GM23248 (cell line): ENCODE measurements at places on chromosomes 11 and 22. TPM values are rescaled to one million over a fixed set of nuclear protein-coding genes. Genes with fewer than 3 reads are reported as not detected.

ROBO3 gene
- total RNA-seq, result 10.5 and 12.1 TPM in 2 replicates

CDC45 gene
- total RNA-seq, result 9.5 TPM in 2 replicates

CALCB gene
- not detected in 2 replicates for total RNA-seq

XKR3 gene
- not detected in 2 replicates for total RNA-seq

C11orf21 gene
- not detected in 2 replicates for total RNA-seq

BDNF gene
- 63.6 and 64.1 TPM in 2 replicates for total RNA-seq

C1QTNF4 gene
- 0.11 TPM in 1 of 2 replicates, not detected in the other for total RNA-seq

PIWIL4 gene
- 1.2 and 2.8 TPM in 2 replicates for total RNA-seq

SLC5A12 gene
- 0.43 TPM in 1 of 2 replicates, not detected in the other for total RNA-seq

C11orf68 gene
- 46.2 and 50.5 TPM in 2 replicates for total RNA-seq

MPPED2 gene
- not detected in 2 replicates for total RNA-seq

C11orf97 gene
- total RNA-seq, result not detected in 2 replicates

ELF5 gene
- not detected in 2 replicates for total RNA-seq

FERMT3 gene
- total RNA-seq, result 0.51 and 3.9 TPM in 2 replicates

OSM gene
- not detected in 2 replicates for total RNA-seq

CCDC157 gene
- 5.0 and 9.2 TPM in 2 replicates for total RNA-seq

CPT1B gene
- total RNA-seq, result 1.6 and 2.9 TPM in 2 replicates

LIF gene
- 1.6 and 1.9 TPM in 2 replicates for total RNA-seq

YPEL1 gene
- total RNA-seq, result 0.22 and 0.63 TPM in 2 replicates

CREB3L1 gene
- 29.6 and 37.7 TPM in 2 replicates for total RNA-seq

C11orf16 gene
- total RNA-seq, result not detected in 2 replicates

SYT13 gene
- not detected in 2 replicates for total RNA-seq

HSPB2 gene
- 0.38 and 1.2 TPM in 2 replicates for total RNA-seq

PHETA2 gene
- 36.7 and 38.6 TPM in 2 replicates for total RNA-seq

GGT1 gene
- total RNA-seq, result 2.1 and 5.3 TPM in 2 replicates

VPREB1 gene
- not detected in 2 replicates for total RNA-seq

SNX32 gene
- total RNA-seq, result not detected in 2 replicates

SOX6 gene
- total RNA-seq, result under 0.01 TPM in 1 of 2 replicates, not detected in the other

AGBL2 gene
- 0.63 and 2.7 TPM in 2 replicates for total RNA-seq

OR2D2 gene
- total RNA-seq, result 0.22 TPM in 1 of 2 replicates, not detected in the other

RCE1 gene
- total RNA-seq, result 10.0 and 19.2 TPM in 2 replicates

CABP4 gene
- not detected in 2 replicates for total RNA-seq

CABP7 gene
- not detected in 2 replicates for total RNA-seq

OOSP3 gene
- total RNA-seq, result not detected in 2 replicates

INSC gene
- 0.89 and 1.2 TPM in 2 replicates for total RNA-seq

ACRV1 gene
- total RNA-seq, result not detected in 2 replicates

MFRP gene
- 0.13 TPM in 1 of 2 replicates, not detected in the other for total RNA-seq

P2RX6 gene
- 1.6 TPM in 2 replicates for total RNA-seq

NECTIN1 gene
- 0.76 and 5.2 TPM in 2 replicates for total RNA-seq

MTMR3 gene
- total RNA-seq, result 22.2 and 50.3 TPM in 2 replicates

MYO7A gene
- not detected in 2 replicates for total RNA-seq

OR52H1 gene
- total RNA-seq, result not detected in 2 replicates

UPB1 gene
- not detected in 2 replicates for total RNA-seq

NAALADL1 gene
- total RNA-seq, result 37.7 and 40.7 TPM in 2 replicates

OR4C13 gene
- not detected in 2 replicates for total RNA-seq

CTTN gene
- total RNA-seq, result 249 and 315 TPM in 2 replicates

DKK3 gene
- total RNA-seq, result 189 and 225 TPM in 2 replicates

ARHGAP32 gene
- 4.7 and 5.5 TPM in 2 replicates for total RNA-seq

MYBPC3 gene
- total RNA-seq, result not detected in 2 replicates
